ENCODE measurements at places on chromosomes 13 and 19.
A peak's percentile ranks its signal among the peaks of the same experiment; 100 is the strongest.

DNA sequence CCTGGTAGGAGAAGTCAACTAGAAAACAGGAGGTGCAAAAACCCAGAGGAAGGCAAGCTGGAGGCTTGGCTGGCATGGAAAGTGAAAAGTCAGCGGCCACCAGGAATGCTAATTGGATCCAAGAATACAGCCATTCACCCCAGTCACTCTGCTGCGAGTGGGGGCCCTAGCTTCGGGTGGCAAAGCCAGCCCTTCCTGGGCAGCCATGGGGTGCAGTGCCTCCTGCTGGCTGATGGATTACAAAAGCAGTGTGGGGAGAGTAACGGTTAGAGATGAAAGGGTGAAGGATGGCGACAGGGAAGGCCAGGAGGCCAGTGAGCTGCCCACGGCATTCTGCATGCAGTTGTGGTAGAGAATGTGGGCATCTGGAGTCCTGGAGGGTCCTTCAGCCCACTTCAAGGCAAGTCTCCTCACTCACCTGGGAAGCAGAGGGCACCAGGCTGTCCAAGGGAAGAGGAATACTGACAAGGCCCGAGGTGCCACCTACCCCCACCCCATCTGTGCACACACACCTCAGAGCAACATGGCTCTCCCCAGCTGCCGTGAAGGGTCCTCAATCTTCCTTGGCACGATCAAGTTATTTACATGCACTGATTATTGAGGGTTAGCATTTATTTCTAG is 20.3 kb upstream of the EPHX3 start:
- DNase-seq = peak; percentile 44

GRCh38 chr13:75762955-75763354 is 126.8 kb downstream of the LMO7 start:
- DNase-seq = no peak

DNA sequence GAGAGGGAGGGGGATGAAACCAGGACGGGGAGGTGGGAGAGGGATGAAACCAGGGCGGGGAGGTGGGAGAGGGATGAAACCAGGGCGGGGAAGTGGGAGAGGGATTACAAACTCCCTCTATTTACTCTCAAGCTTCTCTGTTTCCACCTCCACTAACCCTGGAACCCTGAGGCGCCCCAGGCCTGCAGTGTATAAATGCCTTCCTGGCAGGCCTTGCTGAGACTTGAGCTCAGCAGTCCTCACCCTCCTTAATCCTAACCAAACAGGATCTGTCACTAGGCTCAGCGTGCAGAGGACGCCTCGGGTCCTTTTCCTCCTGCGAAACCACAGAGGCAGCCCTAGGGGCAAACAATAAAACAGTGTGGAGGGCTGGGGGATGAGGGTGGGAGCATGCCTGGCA is 32.1 kb upstream of the OR1M1 start:
- DNase-seq = no peak

GRCh38 chr13:65914716-65915115 is 1315.4 kb downstream of the PCDH9 start:
- no peak for DNase-seq

DNA sequence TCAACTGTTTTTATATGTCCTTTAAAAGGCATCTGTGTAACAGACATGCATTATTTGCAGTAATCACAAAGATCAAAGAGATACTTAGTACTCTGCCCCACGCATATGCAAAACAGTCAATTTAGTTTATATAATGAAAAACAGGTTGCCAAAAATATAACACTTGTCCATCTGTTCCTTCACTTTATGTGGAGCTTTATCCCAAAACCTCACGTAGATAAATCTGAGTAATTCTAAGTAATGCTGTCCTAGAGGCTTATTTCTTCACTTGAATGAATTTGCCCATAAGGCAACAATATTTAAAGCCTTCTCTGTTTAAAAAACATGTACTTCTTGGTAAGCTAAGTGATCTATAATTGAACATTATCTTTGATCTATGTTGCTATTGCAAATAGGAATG is 20.3 kb upstream of the SLITRK6 start:
- DNase-seq = no peak

DNA sequence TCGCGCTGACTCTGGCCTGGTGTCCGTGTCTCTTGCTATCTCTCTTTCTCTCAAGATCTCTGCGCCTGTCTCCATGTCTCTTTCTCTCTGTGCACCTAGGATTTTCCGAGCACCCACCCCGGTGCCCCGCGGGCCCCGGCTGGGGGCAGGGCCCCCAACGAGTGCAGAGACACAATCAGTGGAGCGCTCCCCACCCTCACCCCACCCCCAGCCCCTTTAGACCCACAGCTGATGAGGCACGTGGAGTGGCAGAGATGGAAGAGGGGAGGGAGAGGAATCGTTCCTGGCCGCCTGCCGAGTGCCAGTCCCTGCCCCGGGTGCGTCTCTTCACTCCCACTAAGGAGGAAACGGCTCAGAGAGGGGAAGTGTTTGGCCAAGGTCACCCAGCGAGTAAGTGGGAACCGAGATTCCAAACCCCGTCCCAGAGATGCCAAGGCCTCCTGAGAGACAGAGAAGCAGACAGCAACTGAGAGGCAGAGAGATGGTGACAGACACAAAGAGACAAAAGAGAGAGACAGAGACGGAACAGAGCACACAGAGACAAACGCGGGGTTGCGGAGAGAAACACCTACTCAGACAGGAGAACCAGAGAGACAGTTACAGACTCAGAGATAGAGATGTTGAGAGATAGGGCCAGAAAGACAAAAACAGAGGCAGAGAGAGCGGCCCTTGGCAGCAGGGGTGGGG is 626 bp upstream of the BCL3 start:
- no peak for DNase-seq

DNA sequence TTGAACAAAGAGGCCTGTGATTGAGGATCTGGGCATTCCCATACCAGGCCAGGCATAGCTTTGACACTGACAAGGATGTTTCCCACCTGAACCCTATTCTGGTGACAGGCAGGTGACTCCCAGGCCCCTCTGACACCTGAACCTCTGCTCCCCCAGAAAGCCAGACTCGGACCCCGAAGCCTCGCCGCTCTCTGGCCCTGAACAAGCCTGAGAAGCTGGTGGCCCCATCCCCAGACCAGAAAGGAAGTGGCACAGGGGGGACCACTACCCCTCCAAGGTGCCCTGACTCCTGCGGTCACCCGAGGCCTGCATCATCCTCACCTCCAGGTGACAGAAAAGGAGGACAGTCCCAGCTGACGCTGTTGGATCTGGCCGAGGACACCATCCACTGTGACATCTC is 14.7 kb downstream of the SIX5 start:
- no peak for DNase-seq

DNA sequence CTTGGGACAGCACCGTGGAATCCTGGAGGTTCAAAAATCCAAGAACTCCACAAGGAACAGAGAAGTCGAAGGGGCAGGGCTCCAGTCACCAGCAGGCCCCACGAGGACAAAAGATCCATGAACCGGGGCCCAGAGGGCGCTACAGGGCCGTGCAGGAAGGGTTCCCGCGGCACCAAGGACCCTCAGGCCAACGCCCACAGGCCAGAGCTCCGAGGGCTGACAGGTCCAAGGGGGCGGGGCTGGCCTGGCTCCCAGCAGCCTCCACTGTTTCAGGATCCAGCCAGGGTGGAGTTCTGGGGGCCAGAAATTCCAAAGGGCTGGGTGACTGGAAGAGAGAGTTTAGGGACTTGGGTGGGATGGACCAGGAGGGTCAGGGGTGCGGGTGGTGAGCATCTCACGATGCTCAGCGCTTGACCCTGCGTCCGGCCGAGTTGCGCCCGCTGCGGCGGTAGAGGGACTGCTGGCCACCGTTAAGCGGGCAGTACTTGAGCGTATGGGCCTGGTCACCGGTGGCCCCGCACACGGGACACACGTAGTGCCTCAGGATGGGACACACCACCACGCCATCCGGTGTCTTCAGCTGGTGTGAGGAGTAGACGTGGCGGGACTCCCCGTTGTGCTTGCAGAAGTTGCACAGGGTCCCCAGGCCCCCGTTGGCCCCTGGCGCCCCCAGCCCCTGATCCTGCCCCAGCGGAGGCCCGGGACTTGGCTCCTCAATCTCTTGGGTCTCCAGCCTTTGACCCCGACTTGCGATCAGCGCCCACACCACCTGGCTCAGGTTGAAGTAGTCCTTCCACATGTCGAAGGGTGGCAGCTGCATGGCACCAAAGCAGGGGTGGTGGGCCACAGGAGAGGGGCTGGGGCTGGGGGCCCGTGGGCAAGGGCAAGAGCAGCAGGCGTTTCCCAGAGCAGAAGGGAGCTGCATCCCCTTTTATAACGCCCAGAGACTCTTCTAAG is at the start of gene NANOS2:
NANOS2 (minus strand) TSS at position 905 of the 957 bp plus-strand sequence; CDS start at position 820, 85 bp downstream.
- DNase-seq = peak; percentile 51

DNA sequence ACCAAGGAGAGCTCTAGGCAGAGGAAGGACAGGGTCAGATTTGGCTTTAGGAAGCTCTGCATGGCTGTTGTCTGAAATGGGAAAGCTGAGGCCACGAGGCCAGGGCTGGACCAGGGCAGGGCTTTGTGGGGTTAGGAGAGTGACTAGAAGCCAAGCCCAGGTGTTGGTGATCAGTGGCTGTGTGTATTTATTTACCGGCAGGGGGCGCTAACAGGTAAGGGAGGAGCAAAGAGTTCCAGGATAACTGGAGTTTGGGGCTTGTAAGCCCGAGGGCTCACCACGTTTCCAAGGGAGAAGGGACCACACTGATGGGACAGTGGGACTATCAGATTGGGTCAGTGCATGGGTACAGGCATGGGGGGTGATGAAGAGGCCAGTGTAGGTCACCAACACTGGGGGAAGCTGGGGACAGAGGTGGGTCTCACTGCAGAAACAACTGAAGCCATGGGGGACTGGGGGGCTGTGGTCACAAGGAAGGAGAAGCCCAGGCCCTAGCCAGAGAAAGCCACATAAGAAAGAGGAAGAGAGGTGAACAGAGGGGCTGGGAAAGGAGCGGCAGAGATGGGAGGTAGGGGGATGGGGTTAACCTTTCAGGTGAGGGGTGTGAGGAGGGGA is 3.9 kb downstream of the TMEM147 start:
- peak; percentile 66 for DNase-seq

DNA sequence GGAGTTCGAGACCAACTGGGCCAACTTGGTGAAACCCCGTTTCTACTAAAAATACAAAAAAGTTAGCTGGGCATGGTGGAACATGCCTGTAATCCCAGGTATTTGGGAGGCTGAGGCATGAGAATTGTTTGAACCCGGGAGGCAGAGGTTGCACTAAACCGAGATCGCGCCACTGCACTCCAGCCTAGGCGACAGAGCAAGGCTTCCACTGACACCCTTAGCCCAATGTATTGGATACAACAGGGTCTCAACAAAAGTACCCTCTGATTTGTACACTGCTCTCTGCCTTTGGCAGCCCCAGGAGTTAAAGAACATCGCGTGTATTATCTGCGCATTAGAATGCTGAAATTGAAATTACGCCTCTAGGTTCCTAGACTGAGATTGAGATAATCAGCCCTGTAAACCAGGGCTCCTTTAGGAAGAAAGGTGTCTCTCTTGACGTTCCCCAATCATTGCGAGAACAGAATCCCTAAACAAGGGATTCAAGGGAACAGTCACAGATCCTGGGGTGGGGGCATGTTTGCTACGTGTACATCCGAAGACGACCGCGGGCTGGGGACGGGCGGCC is 21.9 kb downstream of the IPO5 start:
- peak; percentile 8 for DNase-seq

- DNase-seq = no peak
These were observed 463.0 kb upstream of the KLHL1 start for GRCh38 chr13:70571221-70571620.

- no peak for DNase-seq
These were observed 5.1 kb upstream of the AMH start for GRCh38 chr19:2244125-2244411.

GRCh38 chr19:50190439-50190891 is 13.0 kb upstream of the MYH14 start:
- DNase-seq = no peak

GRCh38 chr19:47633517-47633916 is 24.6 kb downstream of the BICRA start:
- no peak for DNase-seq

DNA sequence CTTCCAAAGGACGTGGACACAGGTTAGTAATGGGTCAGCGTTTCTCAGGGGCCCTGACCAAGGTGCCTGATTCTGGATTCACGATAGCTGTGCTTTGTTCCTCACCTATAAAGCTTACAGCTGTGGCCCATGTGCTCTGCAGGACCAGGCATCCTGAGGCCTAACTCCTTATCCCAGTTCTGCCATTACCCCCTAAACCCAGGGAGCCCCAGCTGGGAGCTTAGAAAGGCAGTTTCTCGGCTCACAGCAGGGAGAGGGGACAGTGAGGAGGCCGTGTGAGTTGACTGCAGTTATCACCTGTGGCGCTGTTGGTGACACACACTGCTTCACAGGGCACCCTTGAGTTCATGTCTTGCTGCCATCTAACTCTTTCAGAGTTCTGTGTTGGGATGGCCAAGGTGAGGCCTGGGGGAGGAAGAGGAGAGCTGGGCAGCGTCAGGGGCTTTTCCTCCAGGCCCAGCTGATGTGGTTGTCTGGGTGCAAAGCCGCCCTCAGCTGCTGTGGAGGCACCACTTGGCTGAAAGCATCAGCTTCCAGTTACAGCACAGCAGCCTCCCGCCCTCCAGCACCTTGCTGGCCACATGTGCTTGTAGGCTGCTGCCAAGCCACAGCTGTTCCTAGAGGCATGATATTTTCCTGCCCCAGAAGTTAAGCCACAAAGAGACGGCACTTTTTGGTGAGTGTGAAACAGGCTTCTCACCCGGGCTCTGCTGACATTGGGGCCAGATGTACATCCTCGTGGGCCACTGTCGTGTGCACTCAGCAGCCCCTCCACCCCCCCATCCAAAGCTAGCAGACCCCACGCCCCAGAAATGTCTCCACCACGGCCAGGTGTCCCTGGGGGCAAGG is 99.6 kb upstream of the MCF2L start:
- no peak for DNase-seq

DNA sequence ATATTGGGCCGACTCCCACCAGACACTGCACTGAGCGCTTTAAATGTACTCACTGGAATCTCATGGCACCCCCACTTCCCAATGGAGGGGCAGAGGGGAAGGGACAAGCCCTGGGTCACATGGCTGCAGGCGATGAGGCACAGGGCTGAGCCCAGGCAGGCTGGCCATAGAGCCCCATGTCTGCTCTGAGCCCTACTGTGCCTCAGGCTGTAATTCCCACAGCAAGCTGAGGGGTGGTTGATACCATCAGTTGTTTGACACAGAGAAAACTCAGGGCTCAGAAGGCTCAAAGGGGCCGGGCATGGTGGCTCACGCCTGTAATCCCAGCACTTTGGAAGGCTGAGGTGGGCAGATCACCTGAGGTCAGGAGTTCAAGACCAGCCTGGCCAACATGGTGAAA is 25.1 kb downstream of the RFX1 start:
- no peak for DNase-seq

GRCh38 chr13:105627270-105627669 is 908.2 kb downstream of the EFNB2 start:
- no peak for DNase-seq

- peak; percentile 84 for DNase-seq
These were observed 755 bp upstream of the RAB3A start for GRCh38 chr19:18204394-18205199.

GRCh38 chr19:31253526-31254179 is 95.6 kb downstream of the TSHZ3 start:
- DNase-seq = no peak

- no peak for DNase-seq
These were observed 89.0 kb upstream of the ZNF507 start for GRCh38 chr19:32256341-32256975.

All from nephron progenitor cell (in vitro differentiated cells).